ENCODE measurements at places on chromosomes 11 and 22.

DNA sequence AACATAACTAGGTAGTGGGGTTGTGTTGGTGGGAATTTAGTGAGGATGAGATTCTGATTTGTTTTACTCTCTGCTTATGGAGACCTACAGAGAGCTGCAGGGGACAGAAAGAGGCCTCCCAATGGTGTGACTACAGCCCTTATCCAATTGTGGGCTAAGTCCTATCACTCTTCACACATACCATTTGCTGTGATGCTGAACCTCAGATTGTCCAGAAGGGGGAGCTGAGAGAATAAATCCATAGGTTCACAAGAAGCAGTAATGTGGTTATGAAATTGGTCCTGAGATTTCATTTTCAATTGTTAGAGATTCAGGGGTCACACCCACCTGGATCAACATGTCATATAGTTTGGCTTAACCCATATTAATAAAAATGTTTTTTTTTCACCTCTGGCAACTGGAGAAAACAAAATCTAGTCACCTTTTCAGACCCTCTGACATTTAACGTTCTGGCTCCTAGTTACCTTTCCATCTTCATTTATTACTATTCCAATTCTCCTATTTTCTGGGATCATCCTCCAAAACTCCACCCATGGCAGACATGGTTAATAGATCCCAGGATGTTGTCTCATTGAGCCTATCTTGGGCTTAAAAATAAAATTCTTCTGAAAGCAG is 53.3 kb upstream of the PTPN5 start:
- no peak for DNase-seq

- peak; percentile 32 for DNase-seq
Measured at GRCh38 chr11:47917599-47918369, 62.6 kb upstream of the PTPRJ start.

- no peak for DNase-seq
Measured at GRCh38 chr22:48785792-48786678, 1041.6 kb downstream of the BRD1 start.

GRCh38 chr11:86047275-86047991 is 21.5 kb downstream of the PICALM start:
- DNase-seq, result no peak

DNA sequence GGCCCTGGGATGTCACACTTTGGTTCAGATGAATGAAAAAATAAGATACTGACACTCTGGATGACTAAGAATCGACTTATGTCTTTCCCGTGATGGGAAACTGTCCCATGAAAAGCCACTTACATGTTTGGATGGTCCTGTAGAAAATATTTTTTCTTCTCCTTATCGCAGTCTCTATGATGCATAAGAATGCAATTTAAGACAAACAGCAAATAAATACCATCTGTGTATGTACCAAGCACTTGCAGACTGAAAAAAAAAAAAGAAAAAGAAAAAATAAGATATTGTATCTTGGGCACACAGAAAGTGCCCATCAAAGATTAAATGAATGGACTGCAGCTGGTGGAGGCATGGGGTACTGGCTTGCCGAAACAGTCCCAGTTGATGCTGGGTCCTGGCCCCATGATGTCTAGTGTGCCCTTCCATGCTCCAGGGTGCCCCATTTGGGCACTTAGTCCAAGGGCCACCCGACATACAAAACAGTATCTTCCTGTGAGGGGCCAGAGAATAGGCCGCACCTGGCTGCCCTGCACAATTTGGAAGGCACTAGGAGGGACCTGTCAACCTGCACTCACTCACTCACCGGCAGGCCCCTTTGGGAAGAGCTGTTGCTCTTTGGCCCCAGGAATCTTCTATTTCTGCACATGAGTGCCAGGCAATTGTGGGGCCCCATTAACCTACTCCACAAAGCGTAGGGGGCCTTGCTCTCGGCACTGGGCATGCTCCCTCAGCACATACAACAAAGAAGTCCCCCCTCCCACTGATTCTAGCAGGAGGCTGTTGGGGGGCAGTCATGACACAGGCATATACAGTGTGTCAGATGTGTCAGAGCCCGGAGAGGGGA is 2.5 kb upstream of the ZBED4 start:
- DNase-seq, result no peak

DNA sequence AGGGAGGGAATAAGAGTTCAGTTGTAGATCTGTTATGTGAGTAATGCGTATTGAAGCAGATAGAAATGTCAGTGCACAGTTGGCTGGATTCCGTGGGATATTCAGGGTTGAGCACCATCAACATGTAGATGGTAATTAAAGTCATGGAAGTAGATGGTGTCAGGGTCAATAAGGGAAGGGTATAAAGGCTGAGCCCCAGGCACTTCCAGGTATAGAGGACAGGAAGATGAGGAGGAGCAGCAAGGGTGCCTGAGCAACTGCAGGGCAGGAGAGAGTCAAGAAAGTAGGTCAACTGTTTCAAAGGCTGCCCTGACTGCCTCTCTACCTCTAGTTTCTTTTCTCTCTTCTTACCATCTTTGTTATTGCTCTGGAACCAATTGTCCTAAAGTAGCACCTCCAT is 85.9 kb downstream of the MICAL2 start:
- DNase-seq, result no peak
